Activated T-cell treated with anti-CD3 and anti-CD28 coated beads for 1 hour (primary cell): ENCODE measurements at places on chromosomes 7 and 10.

DNA sequence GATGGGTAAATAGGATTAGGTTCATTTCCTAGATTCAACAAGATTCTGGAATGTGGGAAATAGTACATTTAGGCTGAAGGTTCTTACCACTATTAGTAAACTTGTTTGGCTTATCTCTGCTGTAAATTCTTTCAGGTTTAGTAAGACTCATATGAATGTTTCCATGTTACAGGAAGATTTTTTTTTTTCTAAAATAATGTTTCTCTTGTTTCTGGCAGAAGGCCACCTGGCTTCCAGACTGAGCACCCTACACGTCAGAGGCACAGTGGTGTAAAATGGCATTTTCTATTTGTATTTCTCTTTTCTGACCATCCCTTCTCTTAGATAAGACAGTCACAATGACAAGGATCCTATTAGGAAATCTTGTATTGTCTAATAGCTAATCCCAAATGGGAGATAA lies 22.7 kb upstream of the AASS start:
- no peak for DNase-seq

GRCh38 chr7:36232971-36233550 lies 80.0 kb downstream of the EEPD1 start:
- no peak for DNase-seq

GRCh38 chr7:64774204-64774842 lies 19.9 kb upstream of the ZNF138 start:
- DNase-seq, result no peak

GRCh38 chr10:44006771-44007170 lies 358.1 kb upstream of the ZNF32 start:
- DNase-seq, result no peak

- DNase-seq, result no peak
Measured at GRCh38 chr7:157615101-157615817, 278.5 kb downstream of the DNAJB6 start.

- DNase-seq, result no peak
Measured at GRCh38 chr10:13674645-13675588, 88.2 kb downstream of the PRPF18 start.

- DNase-seq, result no peak
Measured at GRCh38 chr10:61971003-61971325, 69.5 kb downstream of the ARID5B start.

- no peak for DNase-seq
Measured at GRCh38 chr10:62230344-62231121, 38.1 kb downstream of the RTKN2 start.

DNA sequence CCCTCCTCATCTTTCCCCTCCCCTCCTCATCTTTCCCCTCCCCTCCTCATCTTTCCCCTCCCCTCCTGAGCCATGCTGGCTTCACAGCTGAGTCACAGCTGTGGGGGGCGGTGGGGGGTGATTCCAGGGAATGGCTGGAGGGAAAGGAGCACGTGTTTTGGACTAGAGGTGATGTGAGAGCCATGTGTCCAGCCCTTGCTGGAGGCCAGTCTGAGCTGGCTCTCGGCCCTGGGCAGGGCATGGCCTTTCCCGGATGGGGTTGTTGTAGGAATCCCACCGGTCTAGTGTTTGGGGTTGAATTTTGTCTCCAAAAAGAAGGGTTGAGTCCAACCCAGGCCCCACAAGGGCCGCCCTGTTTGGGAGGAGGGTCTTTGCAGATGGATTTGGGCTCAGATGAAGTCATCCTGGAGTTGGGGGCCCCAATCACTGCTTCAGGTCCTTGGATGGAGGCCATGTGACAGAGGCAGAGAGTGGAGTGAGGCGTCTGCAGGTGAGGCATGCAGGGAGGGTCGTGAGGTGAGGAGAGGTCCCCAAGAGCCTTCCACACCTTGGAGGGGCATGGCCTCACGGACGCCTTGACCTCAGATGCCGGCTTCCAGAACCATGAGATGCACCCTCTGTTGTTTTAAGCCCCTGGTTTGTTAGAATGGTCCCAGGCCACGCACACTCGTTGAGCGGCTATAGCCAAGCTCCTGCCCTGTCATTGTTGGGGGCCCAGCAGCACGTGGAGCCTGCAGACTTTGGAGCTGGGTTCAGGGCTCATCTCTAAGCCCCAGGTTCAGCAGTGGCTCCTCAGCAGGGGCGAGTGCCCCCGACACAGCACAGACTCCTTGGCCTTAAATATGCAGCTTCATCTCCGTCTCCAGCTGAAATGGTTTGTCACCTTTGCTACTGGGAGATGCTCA lies 101.6 kb downstream of the DNAJB6 start:
- DNase-seq, result no peak

DNA sequence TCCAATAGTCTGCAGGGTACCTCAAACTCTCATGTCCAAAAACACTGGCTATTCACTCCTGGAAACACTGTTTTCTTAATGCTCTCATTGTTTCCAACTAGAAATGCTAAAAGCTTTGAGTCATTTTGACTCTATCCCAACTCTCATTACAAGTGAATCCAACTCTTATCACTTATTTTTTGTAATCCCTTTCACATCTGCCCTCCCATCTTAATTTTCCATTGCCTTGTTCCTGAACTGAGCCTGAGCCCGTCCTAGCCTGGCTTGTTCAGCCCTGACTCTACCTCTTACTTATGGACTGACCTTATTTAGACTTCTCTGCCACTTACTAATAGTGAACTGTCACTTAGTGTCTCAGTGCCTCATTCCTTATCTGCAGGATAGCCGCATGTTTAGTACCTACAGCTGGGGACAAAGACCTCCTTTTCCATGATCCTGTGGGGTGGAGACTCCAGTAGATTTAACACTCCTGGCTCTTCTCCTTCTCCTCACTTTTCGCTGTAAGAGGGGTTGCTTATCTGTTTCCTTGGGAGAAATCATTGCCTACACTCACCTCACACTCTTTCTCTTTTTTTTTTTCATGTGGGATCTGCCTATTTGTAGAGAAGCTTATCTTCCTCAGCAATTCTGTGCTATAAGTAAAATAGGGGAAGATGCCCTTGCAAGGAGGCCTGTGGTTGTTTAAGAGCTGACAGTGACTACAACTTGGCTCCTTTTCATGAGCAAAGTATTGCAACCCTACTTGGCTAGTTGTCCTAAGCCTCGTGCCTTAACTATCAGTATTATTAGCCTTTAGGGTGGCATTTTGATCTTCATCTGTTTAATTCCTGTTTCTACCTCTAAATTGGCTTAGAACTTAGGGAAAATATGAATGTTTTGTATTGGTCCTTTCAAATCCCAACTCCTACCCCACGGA lies 56.4 kb downstream of the SLC16A12 start:
- no peak for DNase-seq

GRCh38 chr7:41750661-41751540 lies 48.0 kb upstream of the INHBA start:
- DNase-seq, result no peak

- no peak for DNase-seq
Measured at GRCh38 chr7:32216759-32217158, 146.6 kb upstream of the PDE1C start.

GRCh38 chr10:63657761-63658160 lies 136.6 kb downstream of the REEP3 start:
- no peak for DNase-seq

DNA sequence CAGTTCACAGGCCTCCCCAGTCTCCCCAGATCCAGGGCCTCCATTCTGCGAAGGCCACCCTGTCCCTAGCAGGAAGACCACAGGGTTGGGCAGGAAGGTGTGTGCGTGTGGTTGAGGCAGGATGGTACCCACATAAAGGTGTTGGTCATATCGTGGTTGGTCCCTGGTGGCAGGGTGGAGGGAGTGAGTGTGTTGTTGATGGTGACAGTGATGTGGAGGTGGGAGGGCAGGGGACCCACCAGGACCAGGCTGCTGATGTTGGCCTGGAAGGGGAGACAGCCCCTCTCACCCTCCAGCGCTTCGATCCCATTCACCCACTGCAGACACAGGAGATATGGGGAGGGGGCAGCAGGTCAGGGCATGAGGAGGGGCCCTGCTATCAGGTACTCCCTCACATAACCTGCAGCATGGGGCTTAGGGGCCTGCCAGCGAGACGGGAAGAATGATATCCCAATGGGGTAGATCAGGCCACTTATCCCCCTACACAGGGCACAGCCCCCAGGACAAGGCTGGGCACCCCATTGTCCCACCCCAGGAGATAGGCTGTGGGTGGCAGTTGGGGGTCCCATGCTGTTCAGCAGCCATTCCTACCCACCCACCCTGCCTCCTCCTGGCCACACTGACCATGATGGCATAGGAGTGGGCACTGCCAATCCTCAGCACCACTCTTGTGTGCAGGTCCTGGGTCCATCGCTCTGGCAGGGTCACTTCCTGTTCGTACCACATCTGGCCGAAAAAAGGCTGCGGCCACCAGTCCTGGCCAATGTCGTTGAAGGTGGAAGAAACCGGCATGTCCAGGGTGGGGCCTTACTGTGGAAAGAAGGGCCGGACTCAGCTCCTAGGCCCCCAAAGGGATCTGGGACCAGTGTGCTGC lies 69.0 kb upstream of the ZNF479 start:
- no peak for DNase-seq

DNA sequence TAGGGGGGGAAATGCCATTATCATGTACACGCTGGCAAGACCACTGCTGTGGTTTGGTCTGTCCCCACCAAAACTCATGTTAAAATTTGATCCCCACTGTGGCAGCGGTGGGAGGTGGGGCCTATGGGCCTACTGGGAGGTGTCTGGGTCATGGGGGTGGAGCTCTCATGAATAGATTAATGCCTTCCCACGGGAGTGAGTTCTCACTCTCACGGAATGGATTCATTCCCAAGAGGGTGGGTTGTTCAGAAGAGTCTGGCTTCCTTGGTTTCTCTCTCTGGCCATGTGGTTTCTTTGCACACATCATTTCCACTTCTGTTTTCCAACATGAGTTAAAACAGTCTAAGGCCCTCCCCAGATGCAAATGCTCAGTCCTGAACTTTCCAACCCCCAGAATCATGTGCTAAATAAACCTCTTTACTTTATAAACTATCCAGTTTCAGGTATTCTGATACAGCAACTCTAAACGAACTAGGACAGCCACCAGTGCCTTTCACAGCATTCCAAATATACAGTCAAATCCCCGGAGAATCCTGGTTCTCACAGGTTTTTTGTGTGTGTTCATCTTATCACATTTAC lies 44.3 kb downstream of the SMURF1 start:
- DNase-seq, result no peak

DNA sequence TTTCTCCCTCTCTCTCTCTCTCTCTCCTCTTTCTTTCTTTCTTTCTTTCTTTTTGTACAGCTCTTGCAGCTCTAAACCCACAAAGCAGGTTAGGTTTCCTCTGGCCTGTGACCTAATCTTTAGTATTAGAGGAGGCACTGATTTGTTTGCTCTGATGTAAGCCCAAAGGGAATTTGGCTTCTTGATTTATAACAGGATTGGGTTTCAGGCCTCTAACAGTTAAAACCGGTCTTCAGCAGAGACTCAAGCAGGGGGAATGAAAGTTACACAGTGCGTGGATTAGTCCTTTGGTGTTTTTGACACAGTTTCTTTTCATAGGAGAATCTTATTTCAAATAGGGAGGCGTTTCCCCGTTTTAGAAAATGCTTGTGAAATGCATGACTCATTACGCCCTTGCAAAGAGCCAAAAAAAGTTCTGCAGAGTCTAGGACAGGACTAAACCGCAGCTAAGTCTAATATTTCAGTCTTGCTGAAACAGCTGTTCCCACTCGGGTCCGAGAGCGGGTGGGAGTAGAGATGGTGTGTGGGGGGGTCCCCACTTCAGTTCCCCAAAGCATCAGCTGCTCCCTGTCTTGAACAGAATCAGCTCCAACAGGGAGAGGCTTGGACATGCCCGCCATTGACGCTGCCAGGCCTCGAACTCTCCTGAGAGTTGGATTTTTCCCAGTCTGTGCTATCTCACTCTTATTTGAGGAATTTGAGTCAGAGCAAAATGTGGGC lies 296.5 kb upstream of the PITRM1 start:
- DNase-seq, result no peak

- no peak for DNase-seq
Measured at GRCh38 chr10:86715836-86716235, 40.6 kb upstream of the BMPR1A start.

DNA sequence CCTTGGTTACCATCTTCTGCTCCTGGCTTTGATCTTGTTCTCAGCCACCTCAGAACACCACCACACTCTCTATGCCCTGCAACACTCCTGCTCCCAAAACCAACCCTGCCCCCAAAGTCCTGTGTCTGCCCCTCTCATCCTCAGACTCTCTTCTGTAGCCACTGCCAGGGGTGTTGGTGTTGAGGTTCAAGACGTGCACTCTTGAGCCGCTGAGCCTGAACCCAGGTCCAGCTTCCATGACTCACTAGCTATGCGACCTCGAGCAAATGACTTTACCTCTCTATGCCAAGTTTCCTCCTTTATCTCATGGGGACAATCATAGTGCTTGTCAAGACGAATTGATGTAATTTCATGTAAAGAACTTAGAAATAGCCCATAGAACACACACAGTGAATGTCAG lies 840 bp upstream of the ATP6V0A4 start:
- DNase-seq, result no peak

- no peak for DNase-seq
Measured at GRCh38 chr10:99740933-99741559, 9.0 kb downstream of the CUTC start.

GRCh38 chr10:78630944-78631838 lies 437.6 kb upstream of the ZMIZ1 start:
- no peak for DNase-seq

GRCh38 chr7:111718886-111719285 lies 156.6 kb upstream of the IMMP2L start:
- no peak for DNase-seq

- DNase-seq, result no peak
Measured at GRCh38 chr7:25429731-25430130, 201.4 kb upstream of the NPVF start.

DNA sequence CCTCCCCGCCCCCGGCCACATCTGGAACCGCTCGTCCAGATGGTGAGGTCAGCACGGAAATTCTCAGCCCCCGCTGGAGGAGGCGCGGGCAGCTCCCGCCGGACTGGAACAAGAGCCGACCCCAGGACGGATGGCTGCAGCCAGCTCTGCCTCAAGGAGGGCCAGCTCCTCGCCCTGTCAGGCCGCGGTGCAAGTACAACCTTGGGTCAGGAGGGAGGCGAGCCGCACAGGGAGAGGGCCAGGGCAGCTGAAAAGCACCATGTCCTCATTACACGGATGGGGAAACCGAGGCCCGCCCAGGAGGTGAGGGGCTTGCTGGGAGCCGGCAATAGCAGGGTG lies 3.8 kb upstream of the GRIFIN start:
- DNase-seq, result no peak

- no peak for DNase-seq
Measured at GRCh38 chr10:61837755-61838171, 63.7 kb upstream of the ARID5B start.

DNA sequence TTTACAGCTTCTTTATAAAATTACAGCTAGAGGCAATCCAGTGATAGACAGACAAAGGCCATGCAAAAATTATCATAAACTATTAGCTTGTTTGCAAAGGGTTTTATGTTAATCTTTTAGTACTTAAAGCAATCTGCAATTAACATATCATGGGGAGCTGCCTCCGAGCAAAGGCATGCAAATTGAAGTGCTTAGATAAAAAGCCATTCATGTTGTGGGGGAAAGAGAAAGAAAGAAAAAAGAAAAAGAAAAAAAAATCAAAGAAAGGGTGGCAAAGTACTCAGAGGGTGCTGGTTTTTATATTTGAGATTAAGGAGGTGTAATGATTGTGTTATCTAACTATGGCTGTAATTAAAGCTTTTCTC lies 799.5 kb downstream of the LRMDA start:
- DNase-seq, result no peak

GRCh38 chr7:49852619-49853462 lies 79.4 kb downstream of the VWC2 start:
- no peak for DNase-seq

GRCh38 chr10:98956576-98957260 lies 278.9 kb downstream of the HPSE2 start:
- no peak for DNase-seq
